Stimulated activated CD4-positive, alpha-beta T cell treated with anti-CD3 and anti-CD28 coated beads, Interleukin-4, amount 100 ng/mL, for 1 hour (primary cell): ENCODE measurements at places on chromosomes 7 and 10.

- DNase-seq = no peak
Measured at GRCh38 chr10:4671451-4672145, 154.4 kb upstream of the AKR1E2 start.

- no peak for DNase-seq
Measured at GRCh38 chr10:99369551-99369950, 40.4 kb downstream of the CNNM1 start.

GRCh38 chr7:6588566-6588965, 1.3 kb upstream of the INTS15 start:
- no peak for DNase-seq

GRCh38 chr7:16421333-16422102, at the start of gene CRPPA:
Gene CRPPA, minus strand, starts transcription at chr7:16421538. Its CDS starts 216 bp downstream, at chr7:16421322.
- peak; percentile 48 for DNase-seq

GRCh38 chr7:133641436-133641835, 388.6 kb downstream of the EXOC4 start:
- no peak for DNase-seq

GRCh38 chr10:7417103-7417623, 6.3 kb upstream of the SFMBT2 start:
- no peak for DNase-seq

DNA sequence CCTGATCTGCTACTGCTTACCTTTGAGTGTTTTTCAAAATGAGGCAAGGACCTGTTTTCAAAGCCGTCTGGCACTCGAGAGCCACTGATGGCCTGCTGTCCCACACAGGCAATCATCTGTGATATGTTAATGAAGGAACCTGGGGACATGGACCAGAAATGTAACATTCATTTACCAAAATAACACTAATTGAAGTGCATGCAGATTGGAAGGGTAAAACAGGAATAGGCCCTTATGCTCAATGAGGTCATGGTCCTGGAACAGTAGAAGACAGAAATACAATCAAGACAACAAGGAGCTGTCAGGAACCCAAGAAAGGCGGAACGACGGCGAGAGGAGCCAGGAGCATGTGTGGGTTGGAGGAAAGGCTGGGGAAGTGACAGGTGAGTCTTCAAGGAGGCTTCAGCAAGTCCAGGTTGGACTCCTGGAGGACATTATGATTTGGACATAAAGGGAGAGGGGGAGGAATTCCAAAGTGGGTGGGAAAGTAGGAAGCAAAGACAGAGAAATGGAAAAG, 28.3 kb downstream of the POLR3A start:
- DNase-seq = no peak

GRCh38 chr10:18689498-18689897, 30.3 kb downstream of the ARL5B start:
- DNase-seq = no peak

DNA sequence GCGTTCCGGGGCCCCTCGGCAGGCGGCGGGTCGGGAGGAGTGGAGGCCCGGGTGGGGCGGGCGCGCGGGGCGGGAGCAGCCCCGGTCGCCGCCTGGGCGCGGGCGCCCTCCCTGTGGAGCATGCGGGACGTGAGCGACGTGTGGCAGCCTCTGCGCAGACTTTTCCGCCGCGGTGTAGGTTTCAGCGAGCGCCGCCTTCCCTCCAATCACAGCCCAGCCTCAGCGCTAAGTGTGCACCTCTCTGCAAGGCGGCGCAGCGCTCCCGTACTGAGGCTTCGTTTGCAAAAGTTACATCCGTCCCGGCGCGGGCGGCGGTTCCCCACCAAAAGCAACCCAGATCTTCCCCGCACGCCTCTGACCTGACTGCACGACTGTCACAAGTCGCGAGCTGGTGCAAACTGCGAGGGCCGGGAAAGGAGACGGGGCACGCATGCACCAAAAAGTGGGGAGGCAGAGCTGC, 1.2 kb upstream of the PFKFB3 start:
- peak; percentile 80 for DNase-seq

GRCh38 chr10:66321723-66322665, 603.8 kb upstream of the LRRTM3 start:
- no peak for DNase-seq

GRCh38 chr7:38655833-38656774, 24.9 kb upstream of the AMPH start:
- no peak for DNase-seq

DNA sequence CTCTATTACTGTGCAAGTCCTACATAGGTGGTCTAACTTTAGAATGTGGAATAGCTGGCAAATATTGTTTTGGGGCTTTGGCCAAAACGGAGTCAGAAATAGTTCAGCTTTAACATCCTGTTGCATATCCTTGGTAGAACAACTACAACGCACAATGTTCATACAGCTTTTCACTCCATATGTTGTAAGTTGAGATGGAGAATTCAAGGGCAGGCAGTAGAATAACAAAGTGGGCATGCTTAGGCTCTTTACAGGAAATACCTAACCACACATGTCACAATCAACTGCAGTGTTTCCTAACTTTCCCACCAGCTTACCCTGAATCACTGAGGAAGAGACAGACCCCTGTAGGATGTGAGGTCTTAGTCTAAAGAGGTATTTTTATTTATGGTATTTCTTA, 122.3 kb downstream of the PPP1R3A start:
- no peak for DNase-seq

DNA sequence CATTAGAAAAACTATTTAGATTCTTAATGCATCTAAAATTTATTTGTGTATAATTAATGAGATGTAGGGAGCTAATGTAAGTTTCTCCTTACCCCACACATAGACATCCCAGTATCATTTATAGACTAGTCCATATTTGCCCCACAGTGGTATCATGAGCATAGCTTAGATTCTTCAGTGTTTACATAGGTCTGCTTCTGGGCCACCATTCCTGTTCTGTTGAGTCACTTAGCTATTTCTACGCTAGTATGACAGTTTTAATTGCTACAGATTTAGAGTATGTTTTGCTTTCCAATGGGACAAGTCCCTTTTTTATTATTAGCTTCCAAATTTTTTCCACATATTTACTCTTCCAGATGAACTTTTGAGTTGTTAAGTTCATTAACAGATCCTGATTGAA, 69.4 kb downstream of the MCMBP start:
- no peak for DNase-seq

DNA sequence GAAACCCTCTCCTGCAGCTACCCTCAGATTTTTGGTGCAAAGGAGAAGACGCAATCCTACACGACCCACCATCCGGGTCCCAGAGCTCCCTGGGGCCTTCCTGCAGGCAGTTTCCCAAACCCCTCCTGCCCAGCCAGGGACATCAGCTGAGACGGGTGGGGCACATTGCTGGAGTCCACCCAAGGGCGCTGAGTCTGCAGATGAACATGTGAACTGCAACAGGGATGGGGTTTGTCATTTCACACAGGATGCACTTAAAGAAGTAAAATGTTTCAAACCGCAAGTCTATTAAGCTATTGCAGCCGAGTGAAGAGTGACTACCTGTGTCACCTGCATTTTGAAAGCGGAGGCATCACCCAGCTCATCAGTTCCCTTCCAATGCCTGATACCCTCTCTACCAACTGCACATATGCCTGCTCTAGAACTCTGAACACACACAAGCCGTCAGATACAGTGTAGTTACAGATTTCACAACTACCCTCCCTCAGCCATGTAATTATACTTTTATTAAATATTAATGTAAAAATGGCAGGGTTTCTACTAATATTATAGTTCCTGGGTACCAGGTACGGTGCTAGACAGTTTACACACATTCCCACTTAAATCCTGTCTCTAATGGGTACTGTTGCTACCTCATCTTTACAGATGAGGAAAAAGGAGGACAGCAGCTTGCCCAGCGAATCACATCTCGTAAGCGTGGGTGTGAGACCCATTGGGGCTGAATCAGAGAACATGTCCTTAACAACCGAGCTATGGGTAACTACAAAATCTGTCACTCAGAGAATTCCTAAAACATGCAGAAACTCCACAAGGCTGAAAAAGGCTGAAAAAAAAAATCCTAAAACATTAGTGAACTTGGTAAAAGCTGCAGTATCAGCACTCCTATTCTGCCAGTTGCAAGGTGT, 71.2 kb downstream of the GRB10 start:
- DNase-seq = no peak

- no peak for DNase-seq
Measured at GRCh38 chr7:158475679-158476052, 112.0 kb downstream of the PTPRN2 start.

DNA sequence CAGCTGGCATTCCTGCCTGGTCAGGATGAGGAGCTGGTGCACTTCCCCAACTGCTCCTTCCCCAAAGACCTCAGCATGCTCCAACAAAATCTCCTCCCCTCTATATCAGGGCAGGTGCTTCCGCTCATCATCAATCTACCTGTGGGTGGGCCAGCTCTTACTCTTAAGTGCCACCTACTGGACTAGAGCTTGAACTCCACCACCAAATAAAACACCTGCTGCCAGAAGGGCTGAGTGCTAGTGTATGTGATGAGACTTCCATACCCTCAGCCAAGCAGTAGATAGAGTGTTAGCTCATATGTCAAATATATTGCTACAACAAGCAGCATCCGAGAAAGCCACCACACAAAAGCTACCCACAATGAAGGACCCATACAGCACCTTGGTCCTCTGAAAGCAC, 264.3 kb downstream of the RNLS start:
- DNase-seq = no peak

DNA sequence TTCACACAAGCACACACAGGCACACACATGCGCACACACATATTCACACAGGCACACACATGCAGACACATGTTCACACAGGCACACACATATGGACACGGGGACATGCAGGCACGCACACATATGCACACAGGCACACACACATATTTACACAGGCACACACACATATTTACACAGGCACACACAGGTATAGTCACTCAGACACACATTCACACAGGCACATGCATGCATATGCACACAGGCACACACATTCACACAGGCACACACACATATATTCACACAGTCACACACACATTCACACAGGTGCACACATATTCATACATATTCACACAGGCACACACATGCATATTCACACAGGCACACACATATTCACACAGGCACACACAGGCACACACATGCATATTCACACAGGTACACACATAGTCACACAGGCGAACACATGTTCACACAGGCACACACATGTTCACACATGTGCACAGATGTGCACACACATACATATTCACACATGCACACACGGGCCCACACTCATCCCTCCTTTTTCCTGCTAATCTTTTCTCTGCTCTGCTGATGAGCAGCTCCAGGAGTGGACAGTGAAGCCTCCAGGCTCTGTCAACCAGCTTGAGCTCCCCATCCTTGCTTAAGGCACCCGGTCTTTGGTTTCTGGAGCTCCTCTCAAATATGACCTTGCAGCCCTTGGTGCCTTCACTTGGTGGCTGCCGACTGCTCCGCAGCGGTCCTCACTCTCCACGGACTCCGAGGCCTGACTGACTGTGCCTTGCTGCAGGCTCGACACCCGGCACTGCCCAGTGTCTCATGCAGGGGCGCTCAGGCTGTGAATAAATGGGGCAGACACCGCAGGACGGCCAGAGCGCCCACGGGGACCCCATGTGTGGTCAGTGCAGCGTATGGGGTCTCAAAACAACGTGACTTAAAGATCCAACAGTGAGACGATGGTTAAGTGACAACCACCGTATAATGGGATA, 581.2 kb upstream of the MGMT start:
- no peak for DNase-seq

DNA sequence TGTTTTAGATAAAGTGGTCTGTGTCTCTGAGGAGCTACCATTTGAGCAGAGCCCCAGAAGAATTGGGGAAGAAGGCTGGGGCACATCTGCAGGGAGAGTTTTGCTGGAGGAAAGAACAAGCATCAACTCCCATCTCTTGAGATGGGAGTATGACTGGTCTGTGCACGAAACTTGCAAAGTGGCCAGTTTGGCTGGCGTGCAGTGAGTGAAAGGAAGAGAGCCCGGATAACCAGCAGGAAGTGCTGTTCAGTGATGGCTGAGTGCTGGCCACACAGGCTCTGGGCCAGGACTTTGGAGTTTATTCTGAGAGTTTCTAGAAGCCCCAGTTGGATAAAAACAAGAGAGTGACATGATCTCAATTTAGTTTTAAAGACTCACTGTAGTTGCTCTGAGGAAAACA, 34.4 kb upstream of the SVIL start:
- DNase-seq = no peak

GRCh38 chr7:69502358-69502757, 95.9 kb upstream of the AUTS2 start:
- DNase-seq = no peak

- no peak for DNase-seq
Measured at GRCh38 chr7:28685242-28685643, 272.9 kb downstream of the TRIL start.

DNA sequence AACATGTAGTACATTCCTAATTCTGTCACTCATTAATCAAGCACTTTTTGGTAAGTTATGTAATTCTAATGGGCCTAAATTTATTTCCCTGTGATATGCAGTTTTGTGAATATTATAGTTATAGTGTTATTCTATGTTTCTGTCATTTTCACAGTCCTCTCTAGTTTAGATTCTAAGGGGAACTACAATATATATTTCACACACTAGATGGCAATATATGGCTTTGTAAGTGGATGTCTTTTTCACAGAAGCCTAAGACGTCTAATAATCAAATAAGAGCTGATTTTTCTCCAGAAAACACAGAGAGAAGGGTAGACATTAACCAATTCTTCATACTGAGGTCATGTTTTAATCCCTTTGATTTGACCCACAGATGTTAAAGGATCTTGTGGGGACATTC, 18.0 kb downstream of the RNLS start:
- no peak for DNase-seq

DNA sequence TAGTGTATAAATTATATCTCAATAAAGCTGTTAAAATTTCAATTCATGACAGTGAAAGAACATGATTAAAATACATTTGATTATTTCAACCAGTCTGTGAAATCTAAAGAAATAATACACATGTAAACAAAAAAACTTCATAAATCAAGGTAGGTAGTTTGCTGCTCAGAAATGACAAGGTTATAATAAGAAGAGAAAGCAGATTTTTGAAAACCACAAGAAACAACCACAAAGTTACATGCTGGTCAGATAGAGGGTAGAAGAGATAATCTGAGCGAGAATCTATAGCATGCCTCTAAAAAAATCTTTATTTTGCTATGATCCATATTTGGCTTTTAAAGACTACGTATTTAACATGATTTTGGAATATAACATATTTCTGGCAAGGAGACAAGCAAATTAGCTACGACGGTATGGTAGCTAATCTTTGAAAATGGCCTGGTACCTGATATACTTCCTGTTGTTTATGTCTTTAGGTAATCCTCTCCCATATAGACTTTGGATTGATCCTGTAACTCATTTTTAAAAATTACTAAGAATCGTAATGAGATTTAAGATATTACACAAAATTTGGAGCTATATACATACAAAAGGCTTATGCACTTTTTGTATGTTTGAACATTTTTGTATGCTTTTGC, 23.5 kb upstream of the VCL start:
- DNase-seq = no peak

GRCh38 chr7:48168159-48168558, 3.1 kb upstream of the ABCA13 start:
- no peak for DNase-seq

GRCh38 chr10:130351466-130352290, 215.5 kb downstream of the GLRX3 start:
- no peak for DNase-seq

GRCh38 chr7:148959726-148960125, 68.6 kb downstream of the PDIA4 start:
- no peak for DNase-seq
